ENCODE measurements at places on chromosomes 7 and 10.

DNA sequence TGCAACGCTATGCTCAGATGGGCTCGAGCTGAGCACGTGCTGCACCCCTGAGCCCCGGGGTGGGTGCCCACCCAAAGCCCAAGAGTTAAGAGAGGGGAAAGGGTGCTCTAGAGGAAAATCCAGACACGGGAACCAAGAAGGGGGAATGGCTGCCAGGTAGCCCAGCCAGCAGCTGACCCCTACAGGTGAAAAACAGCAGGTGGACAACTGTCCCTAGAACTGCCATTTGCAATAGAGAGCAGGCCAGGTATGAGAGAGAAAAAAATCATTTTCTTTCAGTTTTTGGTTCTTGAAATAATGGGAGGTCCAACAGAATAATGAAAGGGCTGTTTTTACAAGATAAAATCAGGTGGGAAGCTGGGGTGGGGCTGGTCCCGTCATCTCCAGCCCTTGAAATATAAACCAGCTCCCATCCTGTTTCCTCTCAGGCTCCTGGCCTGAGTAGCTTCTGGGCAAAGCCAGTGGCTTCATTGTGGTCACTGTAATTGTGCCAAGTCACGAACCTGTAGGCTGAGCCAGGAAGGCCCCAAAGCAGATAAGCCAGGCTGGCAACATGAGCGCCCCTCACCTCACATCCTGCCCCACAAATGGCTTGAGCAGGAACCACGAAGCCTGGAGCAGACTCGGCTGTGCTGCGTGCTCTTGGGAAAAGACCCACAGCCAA is 257.8 kb downstream of the SNX10 start:
- no peak for DNase-seq

- no peak for DNase-seq
Measured at GRCh38 chr7:2143981-2144595, 88.7 kb downstream of the MAD1L1 start.

- DNase-seq, result no peak
Measured at GRCh38 chr7:106818736-106819135, 46.3 kb upstream of the PIK3CG start.

- no peak for DNase-seq
Measured at GRCh38 chr7:13904007-13904406, 85.5 kb downstream of the ETV1 start.

DNA sequence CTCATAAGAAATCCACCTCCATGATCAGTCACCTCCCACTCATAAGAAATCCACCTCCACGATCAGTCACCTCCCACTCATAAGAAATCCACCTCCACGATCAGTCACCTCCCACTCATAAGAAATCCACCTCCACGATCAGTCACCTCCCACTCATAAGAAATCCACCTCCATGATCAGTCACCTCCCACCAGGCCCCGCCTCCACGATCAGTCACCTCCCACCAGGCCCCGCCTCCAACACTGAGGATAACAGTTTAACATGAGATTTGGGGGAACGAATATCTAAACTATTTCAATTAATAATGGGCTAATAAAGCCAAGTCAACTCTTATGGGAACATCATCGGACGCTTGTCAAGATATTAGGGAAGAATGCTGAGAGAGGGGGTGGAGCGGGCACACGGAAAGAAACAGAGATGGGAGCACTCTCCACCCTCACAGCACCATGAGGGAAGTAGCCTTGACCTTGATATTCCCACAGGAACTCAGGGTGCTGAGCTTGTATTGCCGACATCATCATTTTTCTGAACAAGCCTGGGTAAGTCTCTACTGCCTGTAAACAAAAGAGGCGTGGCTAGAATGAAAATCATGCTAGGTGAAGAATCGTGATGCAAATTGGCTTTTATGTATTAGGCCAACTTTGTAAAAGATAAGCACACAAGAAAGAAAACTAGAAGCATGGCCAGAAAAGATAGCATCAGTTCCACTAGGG is 303.5 kb upstream of the KLF6 start:
- peak; percentile 14 for DNase-seq

DNA sequence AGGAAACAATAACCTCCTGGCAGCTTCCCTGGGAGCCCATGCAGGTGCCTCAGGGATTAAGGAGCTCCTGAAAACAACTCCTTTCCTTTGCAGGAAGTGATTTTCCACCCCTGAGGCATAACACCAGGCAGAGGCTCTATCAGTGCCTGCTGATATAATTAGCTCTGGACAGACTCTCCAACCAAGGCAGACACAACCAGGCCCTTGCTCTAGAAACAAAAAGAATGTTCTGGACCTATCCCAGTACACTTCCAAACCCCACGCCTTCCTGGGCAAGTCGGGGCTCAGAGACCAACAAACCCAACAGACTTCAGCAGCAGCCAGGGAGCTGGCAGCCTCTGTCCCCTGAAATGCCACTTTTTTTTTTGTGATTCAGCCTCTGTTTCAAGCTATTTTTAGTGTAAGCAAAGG is 247.1 kb downstream of the KCNMA1 start:
- no peak for DNase-seq

DNA sequence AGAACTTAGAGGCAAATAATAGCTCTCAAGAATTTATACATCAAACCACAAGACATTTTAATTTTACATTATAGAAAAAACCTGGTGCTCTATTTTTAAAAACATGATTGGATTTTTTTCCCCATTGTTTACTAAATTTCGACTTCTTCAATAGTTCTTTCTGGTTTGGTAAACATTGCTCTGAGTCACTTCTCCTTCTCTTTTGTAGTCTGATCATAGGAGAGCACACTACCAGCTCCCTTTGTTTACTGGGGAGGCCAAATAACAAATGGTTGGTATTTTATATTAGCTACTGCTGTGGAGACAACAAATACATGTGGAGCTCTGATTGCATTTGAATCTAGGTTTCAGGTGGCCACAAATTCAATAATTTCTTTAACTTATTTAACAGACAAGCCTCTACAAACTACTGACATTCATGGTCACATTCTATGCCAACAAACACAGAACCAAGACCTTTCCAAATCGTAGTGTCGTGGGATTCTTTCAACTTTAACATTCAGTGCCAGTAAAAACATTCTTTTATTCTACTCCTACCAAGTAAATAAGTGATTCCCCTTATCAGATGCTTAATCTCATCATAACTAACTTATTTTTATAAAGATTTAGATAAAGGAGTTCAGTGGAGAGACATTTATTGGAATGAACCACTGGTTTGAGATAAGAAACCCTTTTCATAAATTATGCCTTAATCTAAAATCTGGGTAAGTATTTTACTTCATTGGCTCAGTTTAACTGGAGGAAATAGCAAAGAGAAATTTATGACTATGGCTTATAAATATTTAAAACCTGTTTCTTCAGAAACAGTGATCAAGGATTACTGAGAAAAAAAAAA is 17.7 kb upstream of the FXYD4 start:
- no peak for DNase-seq

- DNase-seq, result no peak
Measured at GRCh38 chr7:152341039-152341913, 94.5 kb downstream of the KMT2C start.

DNA sequence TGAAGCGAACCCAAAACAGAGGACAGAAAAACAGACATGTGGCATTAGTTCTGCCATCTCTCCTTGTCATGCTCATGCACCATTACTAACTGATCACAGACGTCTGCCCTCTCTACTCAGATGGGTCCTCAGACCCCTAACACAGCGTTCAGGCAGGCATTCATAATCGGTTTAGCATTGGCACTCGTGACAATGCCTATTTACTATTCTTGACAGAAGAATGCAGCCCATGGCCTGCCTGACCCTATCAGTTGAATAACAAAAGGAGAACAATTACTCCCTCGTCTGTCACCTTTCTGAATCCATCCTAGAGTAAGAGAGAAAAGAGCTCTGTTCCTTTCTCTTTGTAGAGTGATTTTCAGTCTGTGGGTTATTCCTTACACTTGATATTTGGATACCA is 194.6 kb upstream of the PHYHIPL start:
- DNase-seq, result no peak

DNA sequence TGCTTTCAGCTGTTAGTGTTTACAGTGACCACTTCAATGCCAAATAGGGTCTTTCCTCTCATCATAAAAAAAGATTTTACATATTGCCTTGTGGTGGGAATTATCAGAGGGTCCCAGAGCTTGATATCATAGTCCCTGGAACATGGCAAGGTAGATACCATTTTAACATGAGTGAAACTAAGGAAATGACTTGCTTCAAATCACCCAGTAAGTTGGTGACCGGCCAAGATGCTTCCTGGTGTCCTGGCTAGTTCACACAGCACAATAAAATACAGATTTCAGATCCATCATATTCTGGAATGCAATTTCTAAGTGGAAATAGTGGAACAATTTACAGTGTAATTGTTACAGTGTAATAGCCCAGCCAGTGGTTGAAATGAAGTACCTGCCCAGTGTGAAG is 36.6 kb downstream of the CNNM1 start:
- no peak for DNase-seq

DNA sequence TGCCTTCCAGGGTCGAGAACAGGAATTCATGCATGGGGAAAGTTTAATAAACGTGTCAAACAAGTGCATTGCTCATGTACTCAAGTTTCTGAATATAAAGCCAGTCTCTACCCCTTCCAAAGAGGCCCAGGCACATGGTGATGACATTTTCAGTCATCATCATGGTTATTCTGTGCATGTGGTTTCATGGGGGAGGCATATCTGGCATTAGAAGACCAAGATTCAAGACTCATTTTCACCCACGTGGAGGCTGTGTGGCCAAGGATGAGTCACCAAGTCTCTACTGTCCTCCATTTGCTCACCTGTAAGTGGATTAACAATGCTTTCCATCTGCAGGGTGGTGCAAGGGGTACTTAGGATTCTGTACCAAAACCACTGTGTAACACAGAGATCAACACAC is 34.0 kb upstream of the CNPY1 start:
- no peak for DNase-seq

- DNase-seq, result no peak
Measured at GRCh38 chr7:70887186-70887585, 244.8 kb upstream of the GALNT17 start.

DNA sequence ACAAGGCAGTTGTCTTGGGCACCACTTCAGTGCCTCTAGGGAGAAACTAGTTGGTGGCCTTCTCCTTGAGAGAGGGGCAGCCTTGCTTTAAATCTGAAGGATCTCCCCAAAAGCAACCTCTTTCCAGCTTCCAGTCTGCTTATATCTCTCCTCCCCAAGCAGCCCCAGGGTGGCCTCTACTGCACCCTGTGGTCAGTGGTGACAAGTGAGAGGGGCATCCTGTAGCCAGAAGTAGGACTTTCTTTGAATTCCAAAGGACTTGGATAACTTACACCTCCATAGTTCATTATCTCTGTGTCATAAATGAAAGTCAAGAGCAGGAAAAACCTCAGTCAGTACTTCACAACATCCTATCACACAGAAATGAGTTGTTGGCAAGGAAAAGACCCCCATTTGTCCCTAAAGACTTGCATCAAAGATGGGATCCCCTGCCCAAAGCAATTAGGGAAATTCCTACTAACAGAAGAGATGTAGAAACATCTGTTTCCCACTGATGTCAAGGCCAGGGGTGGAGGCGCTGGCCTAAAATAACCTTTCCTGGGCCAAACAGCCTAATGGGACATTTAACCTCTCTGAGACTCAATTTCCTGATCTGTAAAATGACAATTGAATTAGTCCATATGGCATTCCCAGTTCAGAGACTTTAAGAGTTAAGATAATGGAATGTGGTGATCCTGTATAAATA is 44.0 kb upstream of the ANKRD1 start:
- no peak for DNase-seq

- no peak for DNase-seq
Measured at GRCh38 chr10:14332903-14333302, 2.2 kb upstream of the FRMD4A start.

GRCh38 chr7:97506728-97507127 is 225.2 kb upstream of the TAC1 start:
- no peak for DNase-seq

DNA sequence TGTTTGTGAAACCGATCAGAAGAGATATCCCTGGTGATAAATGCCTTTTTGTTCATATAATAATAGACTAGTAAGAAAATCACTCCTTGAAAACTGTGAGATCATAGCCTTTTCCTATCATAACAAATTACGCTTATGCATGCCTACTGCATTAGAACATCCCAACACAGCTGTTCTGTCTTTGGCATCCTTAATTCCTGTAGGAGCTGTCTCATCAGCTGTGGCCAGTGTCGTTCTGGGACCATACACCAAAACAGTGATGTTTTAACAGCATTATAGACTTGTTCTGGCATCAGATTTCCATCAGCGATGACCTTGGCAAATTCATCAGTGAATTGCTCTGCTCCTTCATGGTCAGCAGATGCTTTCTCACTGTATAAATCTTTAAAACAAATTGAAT is 423.6 kb upstream of the LRGUK start:
- no peak for DNase-seq
